ENCODE measurements at places on chromosomes 5 and 9.

DNA sequence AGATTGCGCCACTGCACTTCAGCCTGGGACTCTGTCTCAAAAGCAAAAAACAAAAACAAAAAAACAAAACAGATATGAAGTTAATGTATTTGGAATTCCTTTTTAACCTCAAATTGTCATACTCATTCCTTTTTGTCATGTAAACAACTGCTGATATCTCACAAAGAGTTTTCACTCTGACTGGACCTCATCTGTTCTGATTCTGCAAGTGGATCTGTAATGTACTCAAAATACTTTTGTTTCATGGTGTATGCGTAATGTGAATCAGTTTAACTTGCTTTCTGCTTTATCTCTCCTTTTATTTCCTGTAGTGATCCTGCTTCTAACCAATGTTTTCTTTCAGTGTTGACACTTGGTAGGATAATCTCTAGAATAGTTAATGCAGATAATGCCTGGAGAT, 106.7 kb downstream of the FOCAD start:
- no peaks in the 10 kb centered on the region for H3K4me1 ChIP-seq
- no peak overlapping the region for H3K4me3 ChIP-seq
- no peak for DNase-seq
- no peaks in the 10 kb centered on the region for H3K27me3 ChIP-seq

- no peak overlapping the region for H3K4me3 ChIP-seq
- H3K36me3 ChIP-seq, result no peaks in the 10 kb centered on the region
- no peak for DNase-seq
- no peaks in the 10 kb centered on the region for H3K27me3 ChIP-seq
- H3K4me1 ChIP-seq, result no peaks in the 10 kb centered on the region
These were observed 242.6 kb downstream of the NPR3 start for GRCh38 chr5:32953694-32954093.

DNA sequence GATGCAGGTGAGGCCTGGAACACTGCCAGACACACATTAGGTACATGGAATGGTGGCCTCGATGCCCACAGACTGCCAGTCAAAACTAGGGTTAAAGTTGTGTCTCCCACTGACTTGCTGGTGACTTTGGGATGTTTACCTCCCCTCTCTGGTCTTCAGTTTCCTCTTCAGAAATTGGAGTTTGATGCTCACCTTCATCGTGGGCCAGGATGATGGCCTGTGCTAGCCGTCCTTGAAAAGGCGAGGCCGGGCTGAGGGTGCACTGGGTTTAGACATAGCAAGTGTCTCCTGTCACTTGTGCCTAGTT, 49.0 kb upstream of the FOXE1 start:
- H3K4me3 ChIP-seq, result peak overlapping the region; percentile 70
- no peaks in the 10 kb centered on the region for H3K36me3 ChIP-seq
- no peak overlapping the region for H3K27ac ChIP-seq
- H3K27me3 ChIP-seq, result no peaks in the 10 kb centered on the region
- DNase-seq, result no peak

- H3K4me1 ChIP-seq, result no peaks in the 10 kb centered on the region
- no peak overlapping the region for H3K27ac ChIP-seq
- no peak overlapping the region for H3K4me3 ChIP-seq
- no peaks in the 10 kb centered on the region for H3K36me3 ChIP-seq
- DNase-seq, result no peak
These were observed 1358.4 kb downstream of the EFNA5 start for GRCh38 chr5:106312360-106312759.

GRCh38 chr5:980001-980588, 28.5 kb upstream of the NKD2 start:
- no peaks in the 10 kb centered on the region for H3K36me3 ChIP-seq
- H3K27me3 ChIP-seq, result peaks cover 28% of the 10 kb centered on the region
- H3K27ac ChIP-seq, result no peak overlapping the region
- H3K4me1 ChIP-seq, result no peaks in the 10 kb centered on the region
- no peak overlapping the region for H3K4me3 ChIP-seq
- no peak for DNase-seq

GRCh38 chr9:79308012-79308411, 263.8 kb upstream of the TLE4 start:
- no peaks in the 10 kb centered on the region for H3K27me3 ChIP-seq
- H3K4me3 ChIP-seq, result no peak overlapping the region
- no peaks in the 10 kb centered on the region for H3K36me3 ChIP-seq
- DNase-seq, result no peak
- H3K27ac ChIP-seq, result no peak overlapping the region
